ENCODE measurements at places on chromosomes 6 and 20.

- no peaks in the 10 kb centered on the region for H3K36me3 ChIP-seq
- H3K4me3 ChIP-seq, result no peak overlapping the region
- no peak overlapping the region for H3K27ac ChIP-seq
- no peaks in the 10 kb centered on the region for H3K27me3 ChIP-seq
- no peak for DNase-seq
Measured at GRCh38 chr6:142294679-142295078, 7.1 kb upstream of the ADGRG6 start.

DNA sequence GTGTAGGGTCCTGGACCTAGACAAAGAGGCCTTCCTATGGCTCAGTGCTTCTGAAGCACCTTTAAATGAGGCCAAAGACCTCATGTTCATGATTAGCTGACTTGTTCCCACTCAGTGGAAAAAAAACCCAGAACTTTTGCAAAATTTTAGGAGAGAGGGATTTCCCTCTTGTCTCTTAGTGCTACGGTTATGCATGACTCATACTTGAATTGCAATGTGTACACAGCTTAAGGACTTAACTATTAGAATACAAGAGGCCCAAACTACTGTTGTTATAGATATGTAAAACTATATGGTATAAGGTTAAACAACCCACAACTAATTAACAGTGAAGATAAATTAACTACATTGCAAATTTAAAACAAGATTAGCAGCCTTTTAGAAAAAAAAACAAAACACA lies 32.3 kb upstream of the HLA-A start:
- no peak for DNase-seq
- no peaks in the 10 kb centered on the region for H3K4me1 ChIP-seq
- H3K36me3 ChIP-seq, result no peaks in the 10 kb centered on the region
- H3K27ac ChIP-seq, result no peak overlapping the region

- H3K27me3 ChIP-seq, result no peaks in the 10 kb centered on the region
- peak; percentile 56 for DNase-seq
- H3K36me3 ChIP-seq, result peaks cover 3% of the 10 kb centered on the region
- peaks cover 7% of the 10 kb centered on the region for H3K4me1 ChIP-seq
- H3K27ac ChIP-seq, result no peak overlapping the region
Measured at GRCh38 chr6:154447954-154448353, 62.5 kb downstream of the CNKSR3 start.

GRCh38 chr6:53750052-53750650 lies 44.7 kb upstream of the LRRC1 start:
- DNase-seq, result no peak
- H3K4me1 ChIP-seq, result peaks cover 3% of the 10 kb centered on the region
- no peaks in the 10 kb centered on the region for H3K36me3 ChIP-seq
- H3K4me3 ChIP-seq, result no peak overlapping the region
- H3K27ac ChIP-seq, result no peak overlapping the region

GRCh38 chr20:32449057-32449889 lies 91.1 kb downstream of the ASXL1 start:
- no peak overlapping the region for H3K4me3 ChIP-seq
- H3K27me3 ChIP-seq, result no peaks in the 10 kb centered on the region
- peaks cover 2% of the 10 kb centered on the region for H3K36me3 ChIP-seq
- peak overlapping the region; percentile 0 for H3K27ac ChIP-seq
- DNase-seq, result no peak

GRCh38 chr6:4355241-4355640 lies 219.9 kb upstream of the ECI2 start:
- no peak overlapping the region for H3K4me3 ChIP-seq
- H3K36me3 ChIP-seq, result no peaks in the 10 kb centered on the region
- no peaks in the 10 kb centered on the region for H3K4me1 ChIP-seq
- H3K27me3 ChIP-seq, result no peaks in the 10 kb centered on the region

- no peak for DNase-seq
- H3K36me3 ChIP-seq, result no peaks in the 10 kb centered on the region
- no peak overlapping the region for H3K4me3 ChIP-seq
- H3K4me1 ChIP-seq, result peaks cover 34% of the 10 kb centered on the region
Measured at GRCh38 chr20:62631336-62632308, 10.7 kb upstream of the SLCO4A1 start.

GRCh38 chr20:3687655-3688054 lies 5.8 kb upstream of the ADAM33 start:
- H3K27me3 ChIP-seq, result no peaks in the 10 kb centered on the region
- no peak for DNase-seq
- H3K27ac ChIP-seq, result no peak overlapping the region
- H3K36me3 ChIP-seq, result no peaks in the 10 kb centered on the region
- no peak overlapping the region for H3K4me3 ChIP-seq

DNA sequence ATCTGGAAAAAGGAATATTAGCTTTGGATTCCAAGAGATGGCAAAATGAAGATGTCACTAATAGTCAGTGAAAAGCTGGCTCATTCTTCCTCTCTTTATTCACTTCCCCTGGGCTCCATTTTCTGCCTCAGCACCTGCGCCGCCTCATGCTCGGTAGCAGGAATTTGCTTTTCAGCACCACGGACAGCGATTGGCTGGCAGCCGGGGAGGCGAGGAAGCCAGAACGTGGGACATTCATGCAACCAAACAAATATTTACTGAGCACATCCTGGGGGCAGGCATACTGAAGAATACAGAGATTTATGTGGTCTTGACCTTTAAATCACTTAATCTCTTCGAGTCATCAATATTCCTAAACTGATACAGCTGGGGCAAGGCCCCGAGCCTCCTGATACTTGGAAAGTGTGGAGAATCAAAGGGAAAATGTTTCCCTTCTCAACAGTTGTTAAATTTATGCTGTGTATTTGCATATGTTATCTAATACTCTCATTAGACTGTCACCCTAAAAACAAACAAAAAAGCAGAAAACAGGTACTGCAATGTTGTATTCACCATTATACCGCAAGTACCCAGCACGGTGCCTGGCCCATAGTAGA lies 12.1 kb upstream of the PDYN start:
- no peaks in the 10 kb centered on the region for H3K4me1 ChIP-seq
- no peak overlapping the region for H3K27ac ChIP-seq
- H3K4me3 ChIP-seq, result no peak overlapping the region
- DNase-seq, result peak; percentile 81
- peaks cover 29% of the 10 kb centered on the region for H3K27me3 ChIP-seq

- no peaks in the 10 kb centered on the region for H3K36me3 ChIP-seq
- no peak overlapping the region for H3K4me3 ChIP-seq
- H3K4me1 ChIP-seq, result no peaks in the 10 kb centered on the region
Measured at GRCh38 chr6:131813991-131814390, 6.2 kb downstream of the ENPP1 start.

- peaks cover 2% of the 10 kb centered on the region for H3K27me3 ChIP-seq
- no peak overlapping the region for H3K27ac ChIP-seq
- no peak overlapping the region for H3K4me3 ChIP-seq
- no peaks in the 10 kb centered on the region for H3K36me3 ChIP-seq
Measured at GRCh38 chr20:62500237-62500864, 24.6 kb upstream of the GATA5 start.

DNA sequence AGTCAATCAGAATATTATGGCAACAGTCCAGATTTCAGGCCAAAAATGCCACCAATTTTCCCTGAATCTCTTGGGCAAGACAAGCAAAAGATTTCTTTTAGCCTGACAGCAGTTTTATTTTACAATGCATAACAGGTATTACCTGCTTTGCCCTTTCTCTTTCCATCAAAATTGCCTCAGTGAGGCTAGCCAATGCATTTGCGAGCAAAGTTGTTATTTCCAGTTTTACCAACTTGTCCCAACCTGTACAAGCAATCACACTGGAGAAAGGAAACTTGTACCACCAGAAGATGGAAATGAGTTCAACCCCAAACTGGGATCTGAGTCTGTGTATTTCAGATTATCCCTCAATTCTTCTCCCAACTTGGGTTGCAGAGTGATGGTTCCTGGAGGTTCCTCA lies 279.9 kb upstream of the CDYL start:
- H3K4me1 ChIP-seq, result no peaks in the 10 kb centered on the region
- no peak overlapping the region for H3K4me3 ChIP-seq
- DNase-seq, result no peak
- H3K27ac ChIP-seq, result no peak overlapping the region
- H3K36me3 ChIP-seq, result no peaks in the 10 kb centered on the region

- no peak overlapping the region for H3K27ac ChIP-seq
- H3K4me3 ChIP-seq, result no peak overlapping the region
Measured at GRCh38 chr20:44896583-44896982, 11.1 kb downstream of the YWHAB start.

GRCh38 chr20:50991076-50991475 lies 31.8 kb downstream of the KCNG1 start:
- H3K27ac ChIP-seq, result no peak overlapping the region
- no peaks in the 10 kb centered on the region for H3K4me1 ChIP-seq
- H3K27me3 ChIP-seq, result peaks cover 13% of the 10 kb centered on the region

- no peak overlapping the region for H3K27ac ChIP-seq
- H3K4me1 ChIP-seq, result no peaks in the 10 kb centered on the region
- no peaks in the 10 kb centered on the region for H3K36me3 ChIP-seq
- no peak for DNase-seq
- no peak overlapping the region for H3K4me3 ChIP-seq
- no peaks in the 10 kb centered on the region for H3K27me3 ChIP-seq
Measured at GRCh38 chr20:39528436-39528835, 566.3 kb downstream of the DHX35 start.

DNA sequence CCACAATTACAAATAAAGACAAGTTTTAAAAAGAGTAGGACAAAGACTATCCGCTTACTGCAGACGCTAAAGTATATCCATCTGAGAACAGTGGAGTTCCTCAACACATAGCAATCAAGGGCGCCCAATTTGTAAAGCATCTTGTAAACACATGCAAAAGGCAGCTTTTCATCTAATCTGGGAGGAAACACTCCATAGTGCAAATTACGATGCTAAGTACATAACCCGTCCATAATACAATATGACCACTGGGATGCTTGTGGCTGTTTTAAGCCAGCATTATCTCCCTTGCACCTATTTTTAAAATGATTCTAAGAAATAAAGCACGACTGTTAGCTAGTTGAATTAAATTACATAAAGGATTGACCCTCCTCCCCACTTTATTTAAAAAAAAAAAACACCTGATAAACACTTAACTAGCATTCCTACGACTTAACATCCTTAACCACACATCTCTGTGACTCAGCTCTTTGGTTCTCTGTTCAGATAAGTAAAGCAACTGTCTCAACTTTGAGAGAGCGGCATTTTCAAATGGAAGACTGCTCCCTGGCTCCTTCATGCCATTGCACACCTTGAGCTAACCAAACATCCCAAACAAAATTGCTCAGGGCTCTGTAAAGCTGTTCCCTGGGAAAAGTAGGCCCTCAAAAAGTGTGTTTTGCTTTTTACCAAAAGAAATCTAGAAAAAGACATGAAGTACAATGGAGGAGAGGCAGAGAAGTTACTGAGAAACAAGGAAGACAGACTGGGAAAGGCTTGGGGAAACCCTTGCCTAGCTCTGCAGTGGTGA lies 14.2 kb downstream of the SLC22A23 start:
- DNase-seq, result peak; percentile 35
- peaks cover 2% of the 10 kb centered on the region for H3K27me3 ChIP-seq
- no peaks in the 10 kb centered on the region for H3K36me3 ChIP-seq
- no peak overlapping the region for H3K27ac ChIP-seq
- no peaks in the 10 kb centered on the region for H3K4me1 ChIP-seq

- H3K4me1 ChIP-seq, result no peaks in the 10 kb centered on the region
- no peak overlapping the region for H3K4me3 ChIP-seq
- H3K27ac ChIP-seq, result no peak overlapping the region
- no peak for DNase-seq
Measured at GRCh38 chr6:17458966-17459365, 65.6 kb downstream of the CAP2 start.

DNA sequence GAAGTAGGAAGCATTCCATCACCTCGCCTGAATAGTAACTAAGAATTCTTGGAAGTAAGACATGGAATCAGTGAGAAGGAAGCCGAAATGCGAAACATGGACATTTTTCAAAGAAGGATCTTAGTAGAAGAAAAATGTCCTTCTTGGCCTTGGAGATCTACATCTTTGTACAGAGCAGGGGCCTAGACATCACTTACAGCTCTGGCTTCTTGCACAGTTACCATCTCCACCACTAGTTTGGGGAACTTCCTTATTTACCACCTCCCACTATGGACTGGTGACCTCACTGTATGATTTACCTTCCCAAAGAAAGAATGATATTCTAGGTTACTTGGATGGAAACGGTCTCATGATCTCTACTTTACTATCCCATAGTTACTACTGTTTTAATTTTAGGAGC lies 15.7 kb downstream of the CASS4 start:
- H3K27ac ChIP-seq, result no peak overlapping the region
- peaks cover 11% of the 10 kb centered on the region for H3K36me3 ChIP-seq
- H3K4me3 ChIP-seq, result no peak overlapping the region
- H3K27me3 ChIP-seq, result no peaks in the 10 kb centered on the region
- peak; percentile 31 for DNase-seq

DNA sequence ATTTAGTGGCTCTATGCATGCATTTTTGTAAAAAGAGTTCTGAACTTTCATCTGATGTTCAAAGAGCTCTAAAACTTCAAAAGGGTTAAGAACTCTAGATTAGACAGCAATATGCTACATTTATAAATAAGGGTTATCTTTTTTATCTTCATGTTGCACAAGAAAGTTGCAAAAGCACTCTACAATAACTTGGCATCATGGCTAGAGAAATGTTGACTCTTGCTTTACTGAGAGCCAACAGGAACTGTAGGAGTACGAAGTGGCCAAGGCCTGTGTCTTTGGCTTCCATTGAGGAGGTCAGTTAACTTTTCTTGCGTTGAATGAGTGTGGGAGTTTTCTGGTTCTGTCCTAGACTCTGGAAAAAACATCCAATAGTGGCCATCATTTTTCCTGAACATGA lies 516.9 kb downstream of the TFAP2B start:
- no peaks in the 10 kb centered on the region for H3K27me3 ChIP-seq
- no peak overlapping the region for H3K27ac ChIP-seq
- H3K36me3 ChIP-seq, result no peaks in the 10 kb centered on the region
- no peaks in the 10 kb centered on the region for H3K4me1 ChIP-seq
- H3K4me3 ChIP-seq, result no peak overlapping the region
- DNase-seq, result no peak

- H3K27ac ChIP-seq, result no peak overlapping the region
- H3K27me3 ChIP-seq, result no peaks in the 10 kb centered on the region
- peaks cover 15% of the 10 kb centered on the region for H3K4me1 ChIP-seq
- H3K36me3 ChIP-seq, result peaks cover 23% of the 10 kb centered on the region
- DNase-seq, result no peak
- H3K4me3 ChIP-seq, result no peak overlapping the region
Measured at GRCh38 chr6:10733151-10733715, 10.4 kb downstream of the TMEM14C start.

DNA sequence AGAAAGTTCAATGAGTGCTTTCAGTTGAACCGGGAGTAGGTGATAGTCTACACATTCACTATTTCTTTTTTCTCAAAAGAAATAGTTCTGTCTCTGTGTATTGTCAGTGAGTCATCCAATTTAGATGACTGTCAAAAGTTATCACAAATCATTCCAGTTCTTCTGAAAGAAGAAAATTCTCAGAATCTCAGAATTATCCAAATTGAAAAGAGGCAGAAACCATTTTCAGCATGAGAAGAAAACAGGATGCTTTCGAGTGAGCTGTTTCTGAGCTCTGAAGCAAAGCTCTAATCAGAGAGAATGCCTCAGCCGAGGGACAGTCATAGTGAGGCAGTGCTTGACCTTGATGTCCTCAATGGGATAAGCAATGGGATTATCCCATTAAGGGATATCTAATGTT lies 97.9 kb downstream of the HUS1B start:
- DNase-seq, result no peak
- no peaks in the 10 kb centered on the region for H3K4me1 ChIP-seq
- H3K27ac ChIP-seq, result no peak overlapping the region
- H3K4me3 ChIP-seq, result no peak overlapping the region

GRCh38 chr6:63352544-63353285 lies 32.9 kb upstream of the LGSN start:
- no peaks in the 10 kb centered on the region for H3K36me3 ChIP-seq
- H3K4me1 ChIP-seq, result peaks cover 21% of the 10 kb centered on the region
- peak; percentile 96 for DNase-seq
- H3K27ac ChIP-seq, result no peak overlapping the region
- peak overlapping the region; percentile 44 for H3K4me3 ChIP-seq
